Brain (organoid and tissue), 16 donors: ENCODE measurements at places on chromosomes 2 and 18. TPM values are rescaled to one million over a fixed set of nuclear protein-coding genes. Genes with fewer than 3 reads are reported as not detected.
A peak's percentile ranks its signal among the peaks of the same experiment; 100 is the strongest.

Gene SLC25A12
- polyA plus RNA-seq: 12.3 TPM

Gene NEU2
- polyA plus RNA-seq: not detected

DNA sequence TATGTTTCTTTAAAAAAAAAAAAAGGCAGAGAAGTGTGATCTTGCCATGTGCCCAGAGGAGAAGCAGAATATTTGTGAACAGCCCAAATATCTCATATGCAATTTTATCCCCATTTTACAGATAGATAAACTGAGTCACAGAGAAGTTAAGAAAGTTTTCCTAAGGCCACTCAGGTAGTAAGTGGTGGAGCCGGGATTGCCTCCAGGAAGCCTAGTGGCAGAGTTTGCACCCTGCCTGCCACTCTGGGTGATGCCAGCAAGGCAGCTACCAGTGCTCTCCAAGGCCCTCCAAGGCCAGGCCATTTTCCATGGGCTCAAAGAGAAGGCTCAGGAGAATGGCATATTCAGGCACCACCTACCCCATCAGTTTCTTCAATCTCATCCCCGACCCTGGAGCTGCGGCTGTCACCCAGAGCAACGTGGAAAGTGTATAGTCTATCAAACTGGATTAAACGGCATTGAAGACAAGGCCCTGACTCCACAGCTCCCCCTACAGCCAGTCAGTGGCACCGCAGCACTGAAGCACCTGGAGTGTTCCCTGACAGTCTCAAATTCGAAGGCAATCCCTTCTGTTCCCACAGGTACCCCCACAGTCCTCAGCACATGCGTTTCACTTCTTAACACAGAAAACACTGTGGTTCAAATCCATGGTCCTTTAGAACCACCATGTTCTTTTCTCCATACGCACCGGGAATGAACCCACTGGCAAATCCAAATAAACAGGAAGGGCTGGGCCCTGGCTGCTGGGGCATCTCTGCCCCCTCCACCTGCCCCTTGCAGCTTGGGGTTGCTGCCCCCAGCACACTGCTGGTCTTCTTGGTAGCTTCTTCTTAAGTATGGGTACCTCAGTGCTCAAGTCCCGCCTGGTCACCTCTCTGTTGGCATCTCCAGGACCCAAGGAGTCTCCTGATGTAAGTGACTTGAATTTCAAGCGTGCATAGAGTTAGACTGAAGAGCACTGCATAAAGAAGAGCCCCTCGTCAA lies 175.3 kb downstream of the INHBB start:
- DNase-seq: no peak

Gene TRIM43
- polyA plus RNA-seq: not detected

- DNase-seq: no peak
These were observed 31.7 kb upstream of the TTC32 start for GRCh38 chr2:19933351-19933981.

- peak; percentile 36 for DNase-seq
These were observed 391.8 kb upstream of the CRIM1 start for GRCh38 chr2:35963824-35964223.

DNA sequence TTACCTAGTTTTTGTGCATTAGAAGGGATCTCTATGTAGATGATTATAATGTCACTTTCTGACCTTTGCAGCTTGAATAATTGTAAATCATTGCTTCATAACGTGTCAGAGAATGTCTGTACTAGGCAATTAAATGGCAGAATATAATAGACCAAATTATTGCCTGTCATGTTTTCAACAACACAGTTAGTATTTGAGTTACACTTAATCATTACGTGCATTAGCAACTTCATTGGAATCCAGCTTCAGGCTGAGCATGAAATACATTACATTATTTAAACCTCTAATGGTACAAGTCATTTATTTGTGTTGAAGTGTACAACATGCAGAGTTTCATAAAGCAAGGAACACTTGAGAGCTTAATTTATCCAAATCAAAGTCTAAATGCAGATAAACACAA lies 48.0 kb downstream of the ZNF407 start:
- DNase-seq: no peak

- DNase-seq: peak; percentile 33
These were observed 139.8 kb downstream of the ZFP36L2 start for GRCh38 chr2:43086451-43087221.

Gene NR4A2
- 4.3 TPM for polyA plus RNA-seq

Gene DNER
- polyA plus RNA-seq: 392 TPM

Gene LYG2
- not detected for polyA plus RNA-seq

DNA sequence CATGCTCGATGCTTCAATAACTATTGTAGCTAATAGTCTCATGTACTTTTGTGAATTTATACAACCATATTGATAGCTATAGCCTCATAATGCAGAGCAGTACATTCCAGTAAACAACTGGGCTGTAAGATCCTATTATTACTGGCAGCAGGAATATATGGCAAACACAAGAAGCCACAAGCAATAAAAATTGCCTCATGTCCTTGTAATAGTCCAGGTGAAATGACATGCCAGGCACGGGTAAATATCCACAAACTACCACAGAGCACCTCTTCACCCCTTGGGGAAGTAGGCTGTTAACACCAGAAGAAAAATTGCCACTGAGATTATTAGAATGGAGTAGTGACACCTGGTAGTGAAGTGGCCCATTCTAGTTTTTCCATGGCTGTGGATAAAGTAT lies 158.3 kb downstream of the MTX2 start:
- DNase-seq: no peak
